ENCODE measurements at places on chromosomes 2 and 18.

- DNase-seq, result peak; percentile 84
Measured at GRCh38 chr2:39494784-39495251, 57.7 kb upstream of the MAP4K3 start.

- no peak for DNase-seq
Measured at GRCh38 chr2:14712111-14712510, 79.6 kb downstream of the LRATD1 start.

DNA sequence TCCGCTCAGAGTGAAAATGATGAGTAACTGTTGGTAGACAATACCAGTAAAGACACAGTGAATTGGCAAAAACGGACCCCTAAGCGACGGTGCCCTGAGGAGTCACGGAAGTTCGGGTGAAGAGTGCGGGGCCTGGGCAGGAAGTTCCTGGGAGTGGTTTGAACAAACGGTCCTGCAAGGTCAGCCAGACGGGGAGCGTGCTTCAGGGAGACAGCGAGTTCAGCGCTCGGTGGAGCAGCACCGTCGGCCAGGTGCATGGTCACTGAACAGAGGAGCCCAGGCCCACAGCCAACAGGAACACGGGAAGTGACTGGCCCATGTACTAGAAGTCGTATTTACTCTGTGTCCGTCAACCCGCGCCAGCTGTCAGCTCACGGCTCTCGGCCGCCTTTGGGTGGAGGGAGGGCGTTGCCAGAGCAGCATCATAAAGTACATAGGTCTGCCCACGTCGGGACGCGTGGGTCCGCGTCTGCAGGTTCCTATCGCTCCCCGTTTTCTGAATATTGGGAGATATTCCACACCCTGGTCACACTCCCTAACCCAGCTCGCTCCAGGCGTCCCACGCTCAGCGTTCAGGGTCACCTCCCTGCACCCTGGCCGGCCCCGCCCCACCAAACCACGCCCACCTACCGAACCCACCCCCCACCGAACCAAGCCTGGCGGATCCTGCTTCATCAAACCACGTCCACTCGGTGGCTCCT, 75.6 kb upstream of the UXS1 start:
- peak; percentile 73 for DNase-seq

- DNase-seq, result no peak
Measured at GRCh38 chr2:229925201-229925600, 2.9 kb downstream of the FBXO36 start.

GRCh38 chr2:151258121-151258520, 3.5 kb downstream of the RBM43 start:
- DNase-seq, result no peak

DNA sequence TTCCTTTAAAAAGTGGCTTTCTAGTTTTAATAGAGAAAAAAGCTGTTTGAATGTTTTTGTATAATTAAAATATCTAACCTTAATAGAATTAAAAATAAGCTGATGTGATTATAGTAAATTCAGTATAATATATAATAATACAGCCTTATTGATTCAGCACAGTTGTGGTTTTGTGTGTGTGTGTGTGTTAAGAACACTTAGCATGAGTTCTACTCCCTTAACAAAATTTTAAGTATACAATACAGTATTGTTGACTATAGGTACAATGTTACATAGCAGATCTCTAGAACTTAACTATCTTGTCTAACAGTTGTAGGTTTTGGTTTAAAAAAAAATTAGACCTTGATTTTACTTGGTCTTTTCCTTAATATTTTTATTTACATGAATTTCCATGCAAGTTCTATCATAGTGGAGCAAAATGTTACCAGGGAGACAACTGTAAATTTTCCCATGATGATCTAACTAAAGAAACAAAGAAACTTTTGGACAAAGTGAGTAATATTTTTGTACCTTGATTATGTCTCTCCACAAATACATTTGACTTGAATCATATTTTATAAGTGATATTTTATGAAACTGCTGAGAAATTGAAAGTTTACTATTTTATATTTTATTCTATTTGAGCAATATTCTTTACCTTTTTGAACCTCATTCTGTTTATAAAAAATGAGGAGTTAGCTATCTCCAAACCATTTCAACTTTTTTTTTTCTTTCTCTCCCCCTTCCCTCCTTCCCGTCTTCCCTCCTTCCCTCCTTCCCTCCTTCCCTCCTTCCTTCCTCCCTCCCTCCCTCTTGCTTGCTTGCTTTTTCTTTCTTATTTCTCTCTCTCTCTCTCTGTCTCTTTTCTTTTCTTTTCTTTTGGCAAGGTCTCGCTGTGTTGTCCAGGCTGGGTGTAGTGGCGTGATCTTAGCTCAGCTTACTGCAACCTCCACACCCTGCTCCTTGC, 46.3 kb downstream of the ZC3H6 start:
- DNase-seq, result no peak

DNA sequence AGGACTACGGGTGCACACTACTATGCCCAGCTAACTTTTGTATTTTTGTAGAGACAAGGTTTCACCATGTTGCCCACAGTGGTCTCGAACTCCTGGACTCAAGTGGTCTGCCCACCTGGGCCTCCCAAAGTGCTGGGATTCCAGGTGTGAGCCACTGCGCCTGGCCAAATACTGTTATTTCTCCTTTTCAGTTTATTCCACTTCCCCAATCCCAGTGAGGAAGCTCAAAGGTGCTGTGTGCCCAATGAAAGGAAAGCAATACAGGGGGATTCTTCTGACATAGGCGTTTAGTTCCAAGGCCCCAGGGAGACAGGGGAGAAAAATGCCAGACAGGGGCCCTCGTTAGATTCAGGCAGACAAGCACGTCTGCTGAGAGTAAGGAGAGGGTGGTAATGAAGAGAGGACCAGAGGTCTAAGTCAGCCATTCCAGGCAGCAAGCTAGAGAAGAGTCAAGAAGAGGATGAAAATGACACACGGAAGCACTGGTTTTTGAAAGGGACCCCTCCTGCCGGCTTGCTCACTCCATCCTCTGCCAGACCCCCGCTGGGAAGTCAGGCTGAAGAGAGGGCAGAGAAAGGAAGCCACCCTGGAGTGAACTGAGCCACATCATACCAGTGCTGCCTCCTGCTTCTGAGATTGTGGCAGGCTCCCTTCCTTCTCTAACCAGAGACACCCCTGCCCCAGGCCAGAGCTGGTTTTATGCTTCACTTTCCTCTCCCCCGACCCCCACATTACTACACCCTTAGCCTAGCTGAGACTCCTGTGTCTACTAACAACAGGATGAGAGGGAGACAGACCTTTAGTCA, 6.7 kb downstream of the INO80C start:
- no peak for DNase-seq

GRCh38 chr18:49094979-49095632, 144.3 kb upstream of the SMAD7 start:
- DNase-seq, result peak; percentile 43

DNA sequence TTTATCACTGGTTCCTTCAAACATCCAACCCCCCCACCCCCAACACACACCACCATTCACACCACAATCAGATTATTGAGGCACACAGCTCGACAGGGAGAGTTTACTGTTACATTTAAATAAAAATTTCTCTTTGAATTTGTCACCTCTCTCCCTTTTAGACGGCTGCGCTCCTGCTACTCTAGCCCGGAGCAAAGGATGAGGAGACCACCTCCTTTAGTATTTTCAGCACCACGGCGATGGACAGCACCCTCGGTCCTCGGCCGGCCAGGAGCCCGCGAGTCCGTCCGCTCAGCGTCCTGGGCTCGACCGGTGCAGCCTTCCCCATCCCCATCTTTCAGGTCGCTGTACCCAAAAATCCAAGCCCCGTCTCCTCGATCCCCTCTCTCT, 892 bp downstream of the CELF4 start:
- DNase-seq, result peak; percentile 4

DNA sequence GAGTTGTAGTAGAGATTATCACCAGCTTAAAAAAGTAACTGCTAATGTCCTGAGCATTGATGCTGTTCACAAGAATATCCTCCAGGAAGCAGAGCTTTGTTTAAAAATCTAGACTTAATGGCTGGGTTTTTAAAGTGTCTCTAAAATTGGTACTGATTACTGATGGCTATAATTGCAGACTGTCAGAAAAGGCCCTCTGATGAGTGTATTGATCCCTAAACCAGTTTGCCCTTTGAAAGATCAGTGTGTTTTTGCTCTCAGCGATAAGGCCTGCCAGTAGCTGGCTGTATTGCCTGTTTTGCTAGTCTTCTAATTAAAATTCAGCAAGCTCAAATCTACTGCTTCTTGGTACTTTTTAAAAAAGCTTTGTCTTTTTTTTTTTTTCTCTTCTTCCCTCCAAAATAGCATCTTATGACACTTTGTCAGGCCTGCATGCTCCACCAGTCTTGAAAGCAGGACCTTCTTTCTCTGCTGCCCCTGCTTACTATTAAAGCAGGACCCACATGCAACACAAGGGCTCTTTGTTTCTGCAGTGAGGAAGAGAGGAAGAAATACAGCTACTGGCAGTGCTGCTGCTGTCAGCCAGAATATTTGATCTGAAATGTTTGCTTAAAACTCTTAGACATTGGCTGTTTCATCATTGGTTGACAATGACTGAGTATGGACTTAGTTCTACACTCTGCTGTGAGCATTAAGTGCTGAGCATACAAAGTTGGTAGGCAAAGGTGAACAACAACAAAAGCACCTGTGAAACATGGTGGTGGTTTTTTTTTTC, 1.8 kb downstream of the SEC11C start:
- no peak for DNase-seq

DNA sequence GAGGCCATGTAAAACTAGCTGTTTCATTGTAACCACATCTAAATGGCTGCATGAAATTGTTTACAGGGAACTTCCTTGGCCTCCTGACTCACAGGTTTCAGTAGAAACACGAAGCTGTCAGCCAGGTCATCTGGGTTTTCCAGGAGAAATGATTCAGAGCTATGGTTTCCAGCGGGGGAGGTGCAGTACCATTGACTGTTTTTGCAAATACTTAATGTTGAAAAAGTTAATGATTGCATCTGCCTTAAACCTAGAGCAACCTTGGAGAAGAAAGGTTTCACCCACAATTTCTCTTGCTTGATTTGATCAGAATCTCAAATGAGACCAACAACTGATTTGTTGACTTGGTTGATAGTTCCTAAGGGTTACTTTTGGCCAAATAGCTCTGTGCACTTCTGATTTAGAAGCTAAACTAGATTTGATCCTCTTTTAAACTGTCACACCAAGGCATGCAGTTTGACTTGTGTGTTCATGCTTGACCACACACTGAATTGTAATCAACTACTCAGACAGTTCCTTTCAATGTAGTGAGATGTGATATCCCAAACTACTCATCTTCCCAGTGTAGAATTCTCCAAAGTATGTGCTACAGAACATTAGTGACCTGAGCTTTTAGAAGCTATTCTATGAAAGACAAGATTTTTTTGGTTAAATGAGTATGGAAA, 193.5 kb upstream of the CHST9 start:
- DNase-seq, result peak; percentile 88

DNA sequence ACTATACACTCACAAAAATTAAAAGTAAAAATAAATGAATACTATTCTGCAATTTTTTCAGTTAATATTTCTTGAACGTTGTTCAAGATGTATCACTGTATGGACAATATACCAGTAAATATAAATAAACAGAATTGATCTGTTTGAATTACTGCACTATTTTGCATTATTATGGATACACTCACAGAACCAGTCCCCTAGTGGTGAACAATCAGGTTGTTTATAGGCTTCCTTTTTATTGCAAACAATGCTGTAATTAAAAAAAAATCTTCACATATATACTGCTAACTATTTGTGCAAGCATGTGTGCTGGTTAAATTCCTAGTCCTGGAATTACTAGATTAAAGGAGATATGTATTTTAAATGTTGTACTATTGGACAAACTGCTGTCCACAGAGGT, 306.0 kb downstream of the FBXO15 start:
- peak; percentile 33 for DNase-seq

- no peak for DNase-seq
Measured at GRCh38 chr2:126536605-126537200, 119.3 kb upstream of the GYPC start.

GRCh38 chr2:163558251-163559021, 177.4 kb downstream of the FIGN start:
- DNase-seq, result no peak

DNA sequence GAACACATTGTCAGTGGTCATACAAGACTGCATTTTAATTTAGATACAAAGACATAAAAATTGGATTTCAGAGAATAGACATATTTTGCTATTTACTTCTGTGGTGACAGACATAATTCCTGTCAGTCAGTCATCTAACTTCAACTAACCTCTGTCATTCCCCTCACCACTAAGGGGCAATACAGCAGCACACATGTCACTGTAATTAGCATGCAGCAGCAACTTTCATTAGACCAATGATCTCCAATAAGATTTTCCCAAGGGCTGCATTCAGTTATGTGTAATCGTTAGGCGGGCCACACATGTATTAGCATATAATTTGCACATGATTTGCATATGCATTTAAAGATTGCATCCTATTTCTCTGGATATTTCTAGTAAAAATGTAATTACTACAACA, 624.5 kb downstream of the NR4A2 start:
- peak; percentile 20 for DNase-seq

DNA sequence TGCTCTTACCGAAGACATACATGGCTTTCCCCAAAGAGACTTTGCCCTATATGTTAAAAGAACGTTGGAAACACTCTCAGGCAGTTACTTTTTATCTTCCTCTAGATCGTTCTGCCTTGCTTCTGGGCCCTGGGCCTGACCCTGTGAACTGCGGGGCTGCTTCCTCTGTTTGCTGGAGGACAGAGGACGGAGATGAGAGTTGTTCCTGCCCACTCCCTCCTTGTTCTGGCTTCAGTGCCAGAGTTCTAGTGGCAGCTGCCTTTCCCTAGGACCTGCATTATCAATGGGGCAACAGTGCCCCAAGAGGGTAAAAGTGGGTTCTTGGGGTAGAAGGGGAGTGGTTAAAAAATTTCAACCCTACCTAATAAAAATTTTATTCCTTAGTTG, 6.5 kb upstream of the FN1 start:
- no peak for DNase-seq

DNA sequence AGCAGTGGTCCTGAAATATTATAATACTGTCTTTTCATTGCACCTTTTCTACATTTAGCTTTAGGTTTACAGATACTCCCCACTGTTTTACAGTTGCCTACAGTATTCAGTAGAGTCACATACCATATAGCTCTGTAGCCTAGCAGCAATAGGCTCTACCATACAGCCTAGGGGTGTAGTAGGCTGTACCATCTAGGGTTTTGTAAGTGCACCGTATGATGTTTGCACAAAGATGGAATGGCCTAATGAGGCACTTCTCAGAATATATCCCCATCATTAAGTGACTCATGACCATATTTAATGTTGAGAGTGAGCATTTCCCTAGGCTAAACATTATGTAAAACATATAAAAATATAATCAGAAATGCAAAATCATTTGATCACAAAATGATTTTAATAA, 511.3 kb upstream of the RAB12 start:
- no peak for DNase-seq

All from PC-3 (cell line).